ENCODE measurements at places on chromosomes 11 and 22.
A peak's percentile ranks its signal among the peaks of the same experiment; 100 is the strongest.

- DNase-seq = no peak
These were observed 40.5 kb upstream of the FBLN1 start for GRCh38 chr22:45462034-45462655.

GRCh38 chr22:46935506-46936377 is 173.3 kb downstream of the TBC1D22A start:
- DNase-seq = peak; percentile 46

DNA sequence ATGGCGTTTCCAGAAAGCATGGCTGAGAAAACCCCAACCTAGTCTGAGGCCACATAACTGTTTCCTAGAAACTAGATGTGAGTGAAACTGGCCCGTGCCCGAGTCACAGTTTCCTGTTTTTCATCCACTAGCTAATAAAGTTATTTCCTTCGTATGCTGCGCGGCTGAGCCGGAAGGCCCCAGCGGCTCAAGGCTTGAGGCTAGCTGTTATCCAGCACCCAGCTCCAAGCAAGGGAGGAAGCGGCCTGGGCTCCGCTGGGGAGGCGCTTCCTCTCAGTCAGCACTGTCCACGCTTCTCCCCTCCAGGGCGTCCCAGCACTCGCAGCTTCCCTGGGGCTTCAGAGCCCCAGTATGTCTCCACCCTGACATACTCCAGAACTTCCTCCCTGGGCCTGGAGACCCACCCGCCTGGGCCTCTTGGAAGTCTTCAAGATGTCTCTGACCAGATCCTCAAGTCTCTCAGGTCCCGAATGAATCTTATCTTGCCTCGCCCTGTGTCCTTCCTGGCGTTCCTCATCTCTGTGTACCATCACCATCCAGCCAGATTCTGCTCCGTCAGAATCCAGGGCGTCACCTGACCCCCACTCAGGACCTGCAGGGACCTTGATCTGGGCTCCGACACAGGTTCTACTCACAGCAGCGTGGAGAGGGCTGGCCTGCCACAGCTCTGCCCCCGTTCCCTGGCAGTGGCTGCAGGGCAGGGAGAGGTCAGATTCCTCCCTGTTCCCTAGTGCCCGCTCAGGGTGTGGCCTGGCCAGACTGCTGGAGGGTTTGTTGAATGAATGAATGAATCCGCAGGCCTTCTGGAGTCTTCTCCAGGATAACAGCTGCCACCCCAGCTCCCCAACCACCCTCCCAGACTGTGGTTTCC is 81.9 kb downstream of the LRRC32 start:
- DNase-seq = peak; percentile 95

- no peak for DNase-seq
These were observed 10.9 kb upstream of the ADA2 start for GRCh38 chr22:17229991-17230630.

- peak; percentile 59 for DNase-seq
These were observed 22.2 kb downstream of the CASP5 start for GRCh38 chr11:105000797-105001196.

Measured in suppressor macrophage treated with lipopolysaccharide for 1 hour (primary cell).